Bone marrow (tissue), 2 donors: ENCODE measurements at places on chromosomes 6 and 20.

DNA sequence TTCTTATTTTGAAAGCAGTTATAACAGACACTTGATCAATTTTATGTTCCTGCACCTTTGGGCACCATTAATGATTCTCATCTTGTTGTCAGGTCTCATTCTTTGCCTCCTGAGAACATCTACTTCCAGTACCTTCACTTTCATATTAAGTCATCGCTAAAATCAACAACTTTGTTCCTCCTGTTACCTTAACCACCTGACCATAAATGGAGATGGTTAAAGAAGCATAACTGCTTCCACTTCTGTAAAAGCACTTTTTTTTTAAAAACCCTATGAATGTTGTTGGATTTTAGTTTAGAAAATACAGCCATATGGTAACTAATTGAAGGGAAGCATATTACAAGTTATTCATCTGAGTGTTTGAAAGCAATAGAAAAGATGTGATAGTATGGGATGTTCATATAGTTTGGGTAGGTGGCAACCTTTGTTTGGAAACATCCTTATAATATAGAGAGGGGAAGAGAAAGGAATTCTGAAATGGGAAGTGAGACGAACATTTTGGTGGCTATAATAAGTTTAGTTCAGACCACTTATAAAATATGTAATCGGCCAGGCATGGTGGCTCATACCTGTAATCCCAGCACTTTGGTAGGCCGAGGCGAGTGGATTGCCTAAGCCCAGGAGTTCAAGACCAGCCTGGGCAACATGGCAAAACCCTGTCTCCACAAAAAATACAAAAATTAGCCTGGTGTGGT is 53.9 kb downstream of the AFG1L start:
- DNase-seq = no peak

GRCh38 chr6:45898941-45899682 is 116.5 kb downstream of the CLIC5 start:
- no peak for DNase-seq

DNA sequence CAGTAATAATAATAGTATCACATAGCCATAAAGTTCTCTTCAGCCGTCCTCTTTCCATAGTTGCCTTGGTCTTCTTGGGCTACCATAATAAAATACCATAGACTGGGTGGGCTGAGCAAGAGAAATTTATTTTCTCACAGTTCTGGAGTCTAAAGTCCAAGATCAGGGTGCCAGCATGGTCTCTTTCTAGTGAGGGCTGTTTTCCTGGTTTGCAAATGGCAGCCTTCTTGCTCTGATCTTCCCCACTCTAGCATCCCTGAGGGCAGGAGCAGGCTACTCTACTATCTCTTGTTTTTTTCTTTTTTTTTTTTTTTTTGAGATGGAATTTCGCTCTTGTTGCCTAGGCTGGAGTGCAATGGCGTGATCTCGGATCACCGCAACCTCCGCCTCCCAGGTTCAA is 8.2 kb upstream of the BEND3 start:
- DNase-seq = no peak

GRCh38 chr6:142872376-142872775 is 72.6 kb downstream of the HIVEP2 start:
- DNase-seq = no peak

GRCh38 chr6:109186012-109186411 is 90.7 kb downstream of the CEP57L1 start:
- DNase-seq = no peak

DNA sequence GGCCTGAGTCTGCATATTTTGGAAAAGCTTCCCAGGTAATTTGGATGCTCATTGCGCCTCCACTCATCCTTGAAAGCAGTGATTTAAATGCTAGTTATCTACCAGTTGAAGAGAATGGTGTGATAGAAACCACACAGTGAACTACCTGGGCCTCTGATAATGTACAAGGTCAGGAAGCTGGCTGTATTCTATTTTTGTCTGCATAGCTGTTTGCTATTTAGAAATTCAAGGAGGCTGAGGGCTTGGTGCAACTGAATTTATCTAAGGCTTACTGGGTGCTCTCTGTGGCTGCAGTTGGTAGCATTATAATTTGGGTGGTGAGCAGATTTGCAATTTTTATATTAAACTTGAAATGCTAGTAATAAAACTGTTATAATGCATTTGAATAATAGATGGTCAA is 245.6 kb downstream of the KIF16B start:
- no peak for DNase-seq

GRCh38 chr6:165308926-165309731 is at the start of gene C6orf118:
Gene C6orf118 (minus strand): TSS chr6:165309605. CDS start chr6:165309586, 19 bp downstream.
- DNase-seq = no peak

DNA sequence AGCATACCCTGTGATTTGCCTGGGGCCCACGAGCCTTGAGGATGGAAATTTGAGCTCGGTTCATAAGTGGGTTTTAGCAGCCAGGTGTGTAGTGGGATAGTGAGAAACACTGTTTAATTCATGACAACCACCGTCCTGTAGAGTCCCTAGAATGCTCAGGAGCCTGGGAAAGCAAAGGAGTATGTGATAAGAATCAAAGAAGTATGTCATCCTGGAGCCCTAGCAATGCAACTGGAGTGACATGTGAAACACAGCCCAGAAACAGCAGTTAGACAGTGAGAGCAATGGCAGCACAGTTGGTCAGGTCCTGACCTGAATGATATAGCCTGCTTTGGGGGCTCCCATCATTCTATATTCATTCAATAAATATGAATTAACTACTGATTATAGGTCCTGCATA is 161.2 kb upstream of the ECI2 start:
- DNase-seq = no peak

DNA sequence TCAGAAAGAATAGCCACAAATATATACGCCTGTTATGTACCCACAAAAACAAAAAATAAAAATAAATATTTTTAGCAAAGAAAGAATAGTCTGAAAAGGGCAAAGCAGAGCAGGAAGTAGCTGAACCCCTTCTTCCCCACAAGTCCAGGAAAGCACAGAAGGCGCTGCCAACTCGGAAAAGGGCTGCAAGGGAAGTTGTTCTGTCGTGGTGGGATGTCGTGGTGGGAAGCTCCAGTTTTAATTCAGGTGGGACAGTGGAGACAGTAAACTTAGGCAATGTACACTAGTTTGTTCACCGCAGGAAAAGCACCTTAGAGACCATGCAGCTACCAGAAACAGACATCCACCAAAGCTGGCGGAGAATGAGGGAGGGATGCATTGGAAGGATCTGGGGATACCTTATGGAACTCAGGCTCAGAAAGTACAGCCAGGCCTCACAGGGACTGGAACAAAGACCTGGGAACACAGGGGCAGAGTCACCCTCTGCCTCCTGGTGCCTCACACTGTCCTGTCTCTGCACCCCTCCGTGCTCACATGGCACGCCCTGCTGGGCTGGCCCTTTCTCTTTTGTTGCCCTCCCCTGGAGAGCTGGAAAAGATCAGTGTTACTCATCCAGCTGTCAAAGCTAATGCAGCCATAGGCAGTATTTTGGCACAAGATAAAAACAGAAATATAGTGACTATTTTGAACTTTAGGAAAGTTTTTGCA is 3.3 kb upstream of the APMAP start:
- DNase-seq = no peak

DNA sequence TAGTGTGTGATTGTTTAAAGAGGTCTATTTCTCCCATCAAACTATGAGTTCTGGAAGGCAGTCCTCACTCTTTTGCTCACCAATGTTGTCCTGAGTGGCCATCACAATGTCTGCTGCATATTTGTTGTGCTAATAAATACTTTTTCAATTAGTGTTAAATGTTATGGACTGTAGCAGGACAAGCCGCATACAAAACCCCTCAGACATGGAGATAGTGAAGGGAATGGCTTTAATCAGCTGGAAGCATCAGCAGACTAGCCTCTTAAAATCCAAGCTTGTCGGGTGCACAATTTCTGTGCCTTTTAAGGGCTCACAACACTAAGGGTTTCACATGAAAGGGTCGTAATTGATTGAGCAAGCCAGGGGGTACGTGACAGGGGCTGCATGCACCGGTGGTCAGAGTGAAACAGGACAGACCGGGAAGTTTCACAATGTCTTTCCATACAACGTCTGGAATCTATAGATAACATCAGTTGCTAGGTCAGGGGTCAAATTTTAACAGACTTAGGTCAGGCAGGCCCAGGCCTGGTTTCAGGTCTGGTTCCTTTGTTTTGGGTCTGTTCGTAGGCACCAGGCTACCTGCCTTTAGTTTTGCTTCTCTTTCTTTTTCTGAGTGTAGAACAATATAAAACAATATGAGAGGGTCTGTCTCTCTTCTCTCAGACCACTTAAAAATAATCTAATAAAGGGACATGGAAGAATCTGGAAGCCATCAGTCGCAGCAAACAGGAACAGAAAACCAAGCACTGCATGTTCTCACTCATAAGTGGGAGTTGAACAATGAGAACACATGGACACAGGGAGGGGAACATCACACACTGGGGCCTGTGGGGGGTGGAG is 327.6 kb upstream of the HTR1E start:
- no peak for DNase-seq

GRCh38 chr20:33042983-33043730 is 10.5 kb upstream of the BPIFB3 start:
- no peak for DNase-seq

- DNase-seq = no peak
Observed at GRCh38 chr20:32333181-32333987, 24.7 kb upstream of the ASXL1 start.

- no peak for DNase-seq
Observed at GRCh38 chr6:111583986-111584385, 21.7 kb downstream of the TRAF3IP2 start.

DNA sequence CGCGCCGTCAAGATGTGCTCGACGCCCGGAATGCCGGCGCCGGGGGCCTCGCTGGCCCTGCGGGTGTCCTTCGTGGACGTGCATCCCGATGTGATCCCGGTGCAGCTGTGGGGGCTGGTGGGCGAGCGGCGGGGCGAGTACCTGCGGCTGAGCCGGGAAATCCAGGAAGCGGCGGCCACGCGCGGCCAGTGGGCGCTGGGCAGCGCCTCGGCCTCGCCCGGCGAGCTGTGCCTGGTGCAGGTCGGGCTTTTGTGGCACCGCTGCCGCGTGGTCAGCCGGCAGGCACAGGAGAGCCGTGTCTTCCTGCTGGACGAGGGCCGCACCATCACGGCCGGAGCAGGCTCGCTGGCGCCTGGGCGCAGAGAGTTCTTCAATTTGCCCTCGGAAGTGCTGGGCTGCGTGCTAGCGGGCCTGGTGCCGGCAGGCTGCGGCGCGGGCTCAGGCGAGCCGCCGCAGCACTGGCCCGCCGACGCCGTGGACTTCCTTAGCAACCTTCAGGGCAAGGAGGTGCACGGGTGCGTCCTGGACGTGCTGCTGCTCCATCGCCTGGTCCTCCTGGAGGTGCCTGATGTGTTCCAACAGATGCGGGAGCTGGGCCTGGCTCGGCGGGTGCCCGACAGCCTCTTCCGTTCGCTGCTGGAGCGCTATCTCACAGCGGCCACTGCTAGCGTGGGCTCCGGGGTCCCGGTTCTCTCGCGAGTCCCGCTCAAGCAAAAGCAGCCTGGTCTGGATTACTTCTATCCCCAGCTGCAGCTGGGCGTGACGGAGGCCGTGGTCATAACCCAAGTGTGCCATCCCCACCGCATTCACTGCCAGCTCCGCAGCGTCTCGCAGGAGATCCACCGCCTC is 656 bp downstream of the TDRD6 start:
- DNase-seq = no peak

GRCh38 chr20:44911264-44911921 is 1.5 kb downstream of the PABPC1L start:
- no peak for DNase-seq

GRCh38 chr6:126056355-126057004 is 70.1 kb downstream of the TRMT11 start:
- DNase-seq = no peak

GRCh38 chr6:11960909-11961779 is 51.0 kb upstream of the HIVEP1 start:
- no peak for DNase-seq

DNA sequence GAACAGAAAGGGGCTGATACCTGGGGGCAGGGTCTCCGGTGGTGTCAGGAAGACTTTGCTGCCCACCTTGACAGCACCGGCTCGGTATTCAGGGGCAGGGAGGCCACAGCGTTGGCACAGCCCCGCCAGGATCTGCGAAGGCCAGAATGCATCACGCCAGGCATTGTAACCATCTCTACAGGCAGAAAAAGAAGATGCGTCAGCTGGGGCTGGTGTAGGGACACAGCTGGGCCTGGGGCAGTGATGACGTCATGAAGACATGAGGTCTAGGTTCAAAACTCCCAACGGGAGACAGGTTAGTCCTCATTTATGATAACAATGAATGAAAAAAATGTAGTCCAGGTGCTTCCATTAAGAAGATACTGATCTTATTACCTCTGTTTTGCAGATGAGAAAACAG is 22.0 kb downstream of the ERGIC3 start:
- DNase-seq = no peak

- DNase-seq = no peak
Observed at GRCh38 chr6:13397359-13398068, 69.2 kb upstream of the TBC1D7 start.

- no peak for DNase-seq
Observed at GRCh38 chr6:82264321-82264720, 16.8 kb upstream of the IBTK start.

DNA sequence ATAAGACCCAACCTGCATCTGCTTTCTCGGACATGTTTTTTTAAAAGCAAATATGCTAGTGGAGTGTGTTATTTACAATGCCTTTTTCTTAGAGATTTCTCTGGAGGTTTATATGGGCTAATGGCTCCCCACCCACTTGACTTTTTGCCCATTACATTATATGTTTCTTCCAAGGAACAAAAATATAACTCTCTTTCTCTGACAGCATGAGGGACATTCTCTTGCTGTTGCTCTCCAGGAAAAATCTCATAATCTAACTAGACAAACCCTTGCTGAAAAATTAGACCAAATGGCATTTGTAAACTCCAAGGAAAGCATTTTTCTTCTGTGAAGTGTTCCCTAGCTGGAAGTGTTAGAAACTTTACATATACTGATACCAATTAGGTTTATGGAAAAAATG is 213.7 kb downstream of the PRL start:
- DNase-seq = no peak

GRCh38 chr6:27019651-27020552 is 227.6 kb upstream of the PRSS16 start:
- no peak for DNase-seq

DNA sequence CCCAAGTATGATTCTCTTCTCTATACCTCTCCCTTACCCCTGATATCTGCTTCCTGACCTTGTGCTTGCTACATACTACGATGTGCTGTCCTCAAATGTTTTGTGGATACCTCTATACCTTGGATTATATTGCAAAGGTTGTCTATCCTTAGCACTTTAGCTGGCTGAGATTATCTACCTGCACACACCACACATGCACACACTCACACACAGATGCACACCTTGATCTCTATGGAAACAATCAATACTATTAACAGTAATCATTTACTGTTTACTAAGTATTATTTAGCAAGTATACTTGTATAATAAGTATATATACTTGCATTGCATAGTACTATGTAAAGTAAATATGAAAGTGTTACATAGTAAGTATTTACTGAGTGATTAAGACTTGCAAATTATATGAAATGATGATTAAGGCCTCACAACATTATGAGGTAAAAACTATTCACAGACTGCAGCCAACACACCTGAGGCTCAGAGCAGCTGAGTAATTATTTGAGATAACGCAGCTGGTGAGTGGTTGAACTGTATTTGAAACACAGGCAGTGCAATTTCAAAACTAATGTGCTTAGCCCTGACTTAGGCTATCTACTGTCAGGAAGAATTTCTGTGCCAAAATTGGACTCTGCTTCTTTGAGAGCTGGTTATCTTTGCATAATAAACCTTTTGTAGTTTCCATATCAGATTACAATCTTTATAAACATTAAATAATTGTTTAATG is 699.9 kb downstream of the FRK start:
- DNase-seq = no peak
